ENCODE measurements at places on chromosomes 1 and 21.

GRCh38 chr1:209648931-209649776 is 3.1 kb downstream of the LAMB3 start:
- DNase-seq, result no peak

- DNase-seq, result no peak
Observed at GRCh38 chr1:188228623-188229022, 1399.9 kb downstream of the PLA2G4A start.

DNA sequence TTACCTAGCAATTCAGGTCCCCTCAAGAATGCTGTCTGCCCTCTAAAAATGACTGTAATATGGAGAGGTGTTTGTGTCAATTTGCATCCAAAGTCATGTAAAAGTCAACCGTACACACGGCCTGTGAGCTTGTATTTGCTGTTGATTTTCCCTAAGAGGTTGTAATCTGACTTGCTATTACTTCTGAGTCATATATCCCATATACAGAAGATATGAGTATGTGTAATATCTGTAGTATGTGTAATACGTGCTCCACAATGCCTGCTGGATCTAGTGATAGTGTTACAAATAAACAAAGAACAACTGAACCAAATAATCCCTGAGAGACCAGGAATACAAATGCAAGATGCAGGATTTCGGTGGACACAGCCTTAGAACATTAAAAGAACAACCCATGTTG is 1.4 kb upstream of the KCNJ6 start:
- DNase-seq, result no peak

GRCh38 chr1:45507195-45507594 is 7.1 kb downstream of the MMACHC start:
- DNase-seq, result no peak

DNA sequence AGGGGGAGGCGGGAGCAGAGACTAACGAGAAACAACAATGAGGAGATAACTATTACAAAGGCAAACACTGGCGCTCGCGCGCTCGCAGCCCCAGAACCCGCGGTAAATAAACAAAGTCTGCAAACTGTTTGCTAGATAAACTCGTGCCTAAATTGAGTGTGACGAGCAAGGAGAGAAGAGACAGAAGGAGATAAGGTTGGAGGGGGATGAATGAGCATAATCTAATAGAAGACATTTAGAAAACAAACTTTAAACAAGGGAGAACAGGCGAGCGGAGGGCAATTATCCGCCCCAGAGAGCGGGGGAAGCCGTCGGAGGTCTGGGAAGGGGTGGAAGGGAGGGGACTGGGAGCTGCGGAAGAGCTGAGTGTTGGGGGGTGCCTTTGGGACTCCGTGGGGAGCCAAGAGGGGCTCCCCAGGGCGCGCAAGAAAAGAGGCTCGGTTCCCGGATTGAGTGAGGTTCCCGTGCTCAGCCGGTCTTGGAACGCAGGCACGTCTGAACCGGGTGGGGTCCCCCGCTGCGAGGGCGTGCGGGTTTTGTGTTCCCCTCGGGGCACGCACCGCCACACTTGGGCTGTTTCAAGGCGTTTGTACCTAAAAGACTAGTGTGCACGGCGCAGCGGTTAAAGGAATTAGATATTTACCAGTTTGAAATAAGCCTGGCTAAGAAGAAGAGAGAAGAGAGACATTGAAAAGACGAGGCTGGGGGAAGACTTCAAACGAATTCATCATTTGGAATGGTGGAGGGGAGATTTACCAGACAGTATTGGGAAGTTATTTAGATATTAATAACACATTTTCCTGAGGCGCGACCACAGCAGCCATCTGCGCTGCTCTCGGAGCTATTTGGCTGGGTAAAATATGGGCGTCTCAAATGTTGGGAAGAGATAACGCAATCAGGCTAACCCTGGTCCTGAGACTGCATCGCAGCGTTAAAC is 10.6 kb downstream of the PAX7 start:
- DNase-seq, result peak; percentile 64

- no peak for DNase-seq
Observed at GRCh38 chr1:34946211-34946610, 16.8 kb upstream of the DLGAP3 start.

- no peak for DNase-seq
Observed at GRCh38 chr1:230200276-230200675, 133.2 kb downstream of the GALNT2 start.

DNA sequence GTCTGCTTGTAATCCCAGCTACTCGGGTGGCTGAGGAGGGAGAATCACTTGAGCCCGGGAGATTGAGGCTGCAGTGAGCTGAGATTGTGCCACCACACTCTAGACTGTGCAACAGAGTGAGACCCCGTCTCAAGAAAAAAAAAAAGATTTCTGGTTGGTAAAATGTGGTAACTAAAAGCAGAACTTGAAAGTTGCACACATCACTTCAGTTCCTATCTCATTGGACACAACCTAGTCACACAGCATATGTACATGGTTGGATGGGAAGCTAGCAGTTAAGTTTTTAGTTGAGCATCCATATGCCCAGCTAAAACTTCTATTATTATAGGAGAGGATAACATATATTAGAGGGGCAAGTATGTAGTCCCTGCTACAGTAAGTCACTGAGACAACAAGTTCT is 22.1 kb downstream of the BCAS2 start:
- no peak for DNase-seq

DNA sequence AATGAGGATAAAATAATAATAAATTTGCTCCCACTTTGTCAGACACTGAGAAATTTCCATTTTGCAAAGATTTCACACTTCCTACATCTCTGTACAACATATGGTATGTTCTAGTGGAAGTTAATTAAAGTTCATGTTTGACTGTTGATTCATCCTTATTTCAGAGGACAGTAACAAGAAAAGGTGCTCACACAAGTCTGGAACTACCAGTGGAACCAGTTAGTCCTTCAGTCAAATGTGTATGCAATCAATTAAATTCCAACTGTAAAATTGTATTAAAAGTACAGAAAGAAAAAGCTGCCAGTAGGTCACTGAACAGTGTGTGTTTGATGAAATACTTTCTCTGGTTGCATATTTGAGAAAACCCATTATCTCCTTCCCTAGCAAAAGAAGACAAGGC is 496.0 kb upstream of the PKN2 start:
- no peak for DNase-seq

- DNase-seq, result peak; percentile 38
Observed at GRCh38 chr1:37096523-37096922, 62.2 kb upstream of the GRIK3 start.

DNA sequence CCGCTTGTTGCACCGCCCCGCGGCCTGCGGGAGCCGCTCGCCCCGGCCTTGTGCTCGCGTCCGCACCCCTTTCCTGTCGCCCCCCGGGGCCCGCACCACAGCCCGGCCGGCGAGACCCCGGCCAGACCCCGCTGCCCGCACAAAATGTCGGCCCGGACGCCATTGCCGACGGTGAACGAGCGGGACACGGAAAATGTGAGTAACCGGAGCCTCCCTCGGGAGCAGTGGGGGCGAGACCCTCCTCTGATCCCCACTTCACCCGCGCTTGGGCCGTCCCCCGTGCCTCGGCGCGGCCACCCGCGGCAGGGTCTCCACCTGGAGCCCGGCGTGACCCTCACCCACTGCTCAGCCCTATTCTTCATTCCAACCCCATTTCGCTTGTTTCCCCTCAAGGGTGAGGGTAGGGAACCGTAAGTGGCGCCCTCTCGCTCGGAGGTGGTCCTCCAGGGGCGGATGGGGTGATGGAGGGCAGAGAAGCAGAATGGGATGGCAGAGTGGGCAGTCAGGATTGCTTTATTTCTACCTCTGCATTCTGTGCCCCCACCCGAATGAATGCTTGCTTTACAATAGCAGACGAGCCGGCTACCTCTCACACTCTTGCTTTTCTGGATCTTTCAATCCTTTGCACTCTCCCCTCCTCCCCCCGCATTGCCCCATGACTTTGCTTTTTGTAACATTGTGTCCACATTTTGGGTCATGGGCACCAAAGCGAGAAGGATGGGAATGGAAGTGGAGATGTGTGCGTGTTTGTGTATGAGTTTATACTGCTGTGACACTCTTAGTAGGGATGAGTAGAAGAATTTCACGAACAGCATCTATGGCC is 954 bp downstream of the MARK1 start:
- DNase-seq, result peak; percentile 83

GRCh38 chr1:102241431-102242338 is 245.0 kb upstream of the OLFM3 start:
- DNase-seq, result no peak

GRCh38 chr1:46171871-46172270 is 3.0 kb upstream of the TSPAN1 start:
- peak; percentile 54 for DNase-seq

- DNase-seq, result peak; percentile 28
Observed at GRCh38 chr1:153403421-153404085, 12.7 kb upstream of the S100A8 start.

DNA sequence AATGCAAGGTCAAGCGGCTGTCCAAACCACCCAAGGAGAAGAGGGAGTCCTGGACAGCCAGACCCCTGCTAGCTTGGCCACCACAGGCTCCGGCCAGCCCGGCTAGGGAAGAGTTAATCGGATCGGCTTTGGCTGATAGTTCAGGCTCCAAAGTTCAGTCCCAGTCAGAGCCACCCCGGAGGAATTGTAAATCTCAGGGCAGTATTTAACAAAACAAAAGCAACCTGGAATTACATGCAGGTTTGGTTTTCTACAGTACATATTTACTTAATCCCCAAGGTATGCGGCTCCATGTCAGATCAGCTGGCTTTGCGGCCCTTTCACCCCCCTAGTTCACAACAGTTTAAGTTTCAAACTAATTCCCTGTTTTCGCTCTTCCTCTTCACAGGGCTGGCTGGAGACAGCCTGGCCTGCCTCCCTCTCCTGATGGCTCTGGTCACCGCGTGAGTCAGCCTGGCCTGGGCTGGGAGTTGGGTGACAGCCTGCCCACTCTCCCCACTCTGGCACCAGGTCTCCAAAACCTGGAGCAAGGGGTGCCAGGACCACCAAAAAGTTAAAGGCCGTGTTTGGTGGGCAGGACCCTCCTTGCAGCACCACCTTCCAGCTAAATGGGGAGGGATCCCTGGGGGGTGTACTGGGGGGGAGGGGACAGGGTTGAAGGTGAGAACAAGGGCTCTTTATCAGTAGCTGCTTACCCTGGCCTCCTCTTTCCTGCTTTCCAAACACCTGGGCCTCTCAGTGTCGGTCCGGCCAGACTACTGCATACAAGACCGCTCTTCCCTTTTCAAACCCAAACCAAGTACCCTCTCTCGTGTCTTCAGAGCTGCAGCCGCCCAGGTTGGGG is 1.9 kb downstream of the DHRS3 start:
- DNase-seq, result no peak

GRCh38 chr1:212461916-212462660 is 29.4 kb downstream of the NENF start:
- no peak for DNase-seq

GRCh38 chr1:45018599-45019230 is 6.7 kb downstream of the UROD start:
- DNase-seq, result no peak

GRCh38 chr1:20448671-20449071 is 37.3 kb downstream of the CAMK2N1 start:
- DNase-seq, result no peak

DNA sequence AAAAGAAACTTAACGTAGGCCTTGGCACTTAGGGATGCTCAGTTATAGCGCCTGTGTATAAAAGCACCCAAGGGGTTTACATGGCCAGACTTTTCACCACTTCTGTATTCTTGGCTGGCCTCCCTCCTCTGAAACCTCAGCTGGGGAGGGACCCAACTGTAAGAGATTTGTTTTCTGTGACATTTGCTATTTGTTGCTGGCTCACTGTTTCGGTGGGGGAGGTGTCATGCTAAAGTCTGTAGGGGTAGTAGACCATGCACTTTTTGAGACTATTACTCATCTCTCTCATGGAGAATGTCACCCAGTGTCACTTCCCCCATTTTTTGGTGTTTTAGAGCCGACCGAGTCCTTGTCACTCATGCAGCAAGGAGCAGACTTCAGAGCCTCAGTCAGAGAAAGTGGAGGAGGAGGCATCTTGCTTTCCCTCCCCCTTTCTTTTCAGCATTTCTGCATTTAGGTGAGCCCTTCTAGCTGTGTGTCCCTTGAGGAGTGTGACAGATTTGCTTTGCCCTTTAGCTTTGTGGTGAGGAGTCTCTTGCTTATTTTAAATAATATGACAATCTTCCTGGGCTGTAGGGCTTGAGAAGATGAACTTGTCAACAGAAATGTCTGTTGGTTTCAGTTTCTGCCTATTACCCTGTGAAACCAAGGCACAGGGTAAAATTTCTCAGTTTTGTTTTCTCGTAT is 160.1 kb downstream of the FASLG start:
- DNase-seq, result no peak

- DNase-seq, result no peak
Observed at GRCh38 chr1:197388801-197389200, 120.7 kb downstream of the CRB1 start.

DNA sequence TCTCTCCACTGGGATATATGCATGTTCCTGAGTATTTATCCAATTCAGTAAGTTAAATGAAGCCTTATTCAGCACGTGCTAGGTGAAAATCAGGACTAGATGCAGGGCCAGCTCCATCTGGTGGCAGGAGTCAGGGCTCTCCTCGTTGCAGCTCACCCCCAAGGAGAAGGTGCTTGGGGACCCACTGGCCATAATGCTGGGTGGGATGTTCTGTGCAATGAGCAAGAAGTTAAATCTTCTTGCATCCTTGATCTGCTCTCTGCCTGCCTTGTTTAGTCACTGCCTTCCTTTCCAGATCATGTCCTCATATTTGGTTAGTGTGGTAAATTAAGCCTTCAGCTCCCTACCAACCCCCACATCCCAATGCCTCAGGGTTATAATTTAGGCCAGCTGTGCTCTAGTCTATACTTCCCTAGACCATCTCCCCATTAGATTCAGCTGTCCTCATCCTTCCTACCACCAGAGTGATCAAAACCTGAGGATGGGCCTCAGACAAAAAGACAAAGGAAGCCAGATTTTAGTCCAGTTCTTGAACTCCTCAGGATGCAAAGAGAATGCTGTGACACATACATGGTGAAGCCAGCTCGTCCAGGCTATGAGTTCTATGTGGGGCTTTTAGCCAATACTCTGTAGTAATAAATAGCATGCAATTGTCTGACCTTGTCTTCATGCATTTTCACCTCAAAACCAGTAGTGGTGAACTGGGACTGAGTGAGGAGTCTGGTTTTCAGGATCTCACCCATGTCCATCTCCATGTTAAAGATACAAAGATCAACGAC is 55.9 kb downstream of the SEC16B start:
- DNase-seq, result peak; percentile 57

DNA sequence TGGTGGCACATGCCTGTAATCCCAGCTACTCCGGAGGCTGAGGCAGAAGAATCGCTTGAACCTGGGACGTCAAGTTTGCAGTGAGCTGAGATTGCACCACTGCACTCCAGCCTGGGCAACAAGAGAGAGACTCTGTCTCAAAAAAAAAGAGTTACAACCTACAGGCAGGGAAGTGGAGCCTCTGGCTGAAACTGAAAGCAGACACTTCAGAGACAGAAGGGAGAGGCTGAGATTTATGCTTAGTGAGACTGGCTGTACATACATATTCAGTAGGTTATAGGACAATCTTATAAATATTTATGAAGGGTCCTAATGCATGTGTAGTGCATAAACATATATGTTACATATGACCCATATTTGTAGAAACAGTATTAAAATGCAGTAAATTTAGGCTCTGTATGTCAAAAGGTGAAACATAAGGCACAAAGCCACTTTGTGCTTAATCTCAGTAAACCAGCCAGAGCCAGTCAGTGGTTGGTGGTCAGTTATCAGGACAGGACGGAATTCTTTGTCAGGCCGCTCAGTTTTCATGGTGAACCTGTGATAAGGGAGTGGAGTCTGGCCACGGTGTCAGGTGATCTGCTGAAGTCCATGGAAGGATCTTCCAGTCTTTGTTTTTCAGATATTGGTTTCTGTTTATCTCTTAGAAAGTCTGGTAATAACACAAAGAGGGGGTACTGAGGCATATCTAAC is 13.7 kb downstream of the RHEX start:
- DNase-seq, result peak; percentile 16

GRCh38 chr1:158685085-158685484 is 1.4 kb downstream of the SPTA1 start:
- DNase-seq, result no peak
